ENCODE measurements at places on chromosomes 16 and 17. TPM values are rescaled to one million over a fixed set of nuclear protein-coding genes. Genes with fewer than 3 reads are reported as not detected.
A peak's percentile ranks its signal among the peaks of the same experiment; 100 is the strongest.

DNA sequence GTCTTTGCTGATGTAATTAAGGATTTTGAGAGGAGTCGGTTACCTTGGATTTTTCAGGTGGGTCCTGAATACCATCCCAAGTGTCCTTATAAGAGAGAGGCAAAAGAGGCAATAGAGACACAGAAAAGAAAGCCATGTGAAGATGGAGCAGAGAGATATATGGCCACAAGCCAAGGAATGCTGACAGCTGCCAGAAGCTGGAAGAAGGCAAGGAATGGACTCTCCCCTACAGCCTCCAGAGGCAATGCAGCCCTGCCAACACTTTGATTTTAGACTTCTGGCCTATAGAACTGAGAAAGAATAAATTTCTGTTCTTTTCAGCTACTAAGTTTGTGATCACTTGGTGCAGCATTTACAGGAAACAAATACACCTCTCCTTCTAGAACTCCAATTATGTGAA is 8.2 kb upstream of the RNFT1 start:
- DNase-seq = peak; percentile 3

The MYH2 gene
- total RNA-seq = 0.65 TPM

DNA sequence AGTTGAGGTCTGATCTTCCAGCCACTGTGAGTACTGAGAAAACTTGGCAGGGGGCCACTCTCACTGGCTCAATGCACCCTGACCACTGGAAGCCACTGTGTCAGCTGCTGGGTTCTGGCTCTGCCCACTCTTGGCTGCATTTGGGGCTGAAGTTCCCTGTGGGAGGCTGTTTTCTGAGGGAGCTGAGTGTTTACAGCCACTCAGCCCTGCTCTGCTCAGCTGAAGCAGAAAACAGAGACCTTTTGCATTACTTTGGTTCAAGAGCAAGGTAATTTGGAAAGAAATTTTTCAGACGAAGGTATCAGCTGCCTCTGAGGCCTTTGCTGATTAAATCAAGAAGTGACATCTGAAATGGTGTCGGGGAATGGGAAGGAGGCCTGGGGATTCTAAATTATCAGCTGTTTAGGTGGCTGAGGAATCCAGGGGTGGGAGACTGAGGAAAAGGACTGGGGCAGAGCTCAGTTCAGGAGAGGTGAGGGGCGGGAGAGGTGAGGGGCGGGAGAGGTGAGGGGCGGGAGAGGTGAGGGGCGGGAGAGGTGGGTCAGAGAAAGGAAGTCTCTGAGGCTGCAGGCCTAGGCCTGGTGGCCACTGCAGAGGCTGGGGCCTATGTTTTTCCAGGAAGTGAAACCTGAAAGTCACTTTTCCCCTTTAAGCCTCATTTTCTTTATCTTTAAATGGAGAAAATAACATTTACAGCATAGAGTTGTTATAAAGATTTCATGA is at the start of gene ACSM5:
ACSM5 (plus strand) TSS at position 137 of the 723 bp plus-strand sequence. CDS start 1,951 bp downstream, outside the sequence.
- DNase-seq = no peak

- DNase-seq = no peak
Measured at GRCh38 chr17:36063786-36064541, at the start of gene CCL18. Gene CCL18, plus strand, starts transcription at chr17:36064272. Its CDS starts 71 bp downstream, at chr17:36064343.

- peak; percentile 91 for DNase-seq
Measured at GRCh38 chr17:7836596-7837407, 2.8 kb downstream of the KDM6B start.

- no peak for DNase-seq
Measured at GRCh38 chr17:82412535-82413520, 5.3 kb upstream of the HEXD start.

GRCh38 chr16:27285676-27286196 is 17.2 kb upstream of the NSMCE1 start:
- peak; percentile 50 for DNase-seq

DNA sequence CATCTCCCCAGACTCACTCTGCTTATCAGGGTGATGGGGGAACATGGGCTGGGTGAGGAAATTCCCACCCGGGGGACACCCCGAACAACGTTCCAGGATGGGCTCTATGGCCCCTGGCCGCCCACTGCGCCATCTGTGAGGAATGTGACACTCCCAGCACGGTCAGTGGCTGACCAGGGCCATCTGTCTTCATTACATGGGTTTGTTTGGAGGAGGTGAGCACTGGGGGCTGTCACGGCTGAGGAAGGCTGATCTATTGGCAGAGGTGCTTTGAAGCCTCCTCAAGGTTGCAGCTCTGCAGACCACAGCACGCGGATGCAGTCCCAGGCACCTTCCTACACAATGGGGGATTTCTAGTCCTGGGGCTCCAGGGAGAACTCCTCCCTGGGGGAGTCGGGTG is 214.1 kb upstream of the FOXF1 start:
- no peak for DNase-seq

DNA sequence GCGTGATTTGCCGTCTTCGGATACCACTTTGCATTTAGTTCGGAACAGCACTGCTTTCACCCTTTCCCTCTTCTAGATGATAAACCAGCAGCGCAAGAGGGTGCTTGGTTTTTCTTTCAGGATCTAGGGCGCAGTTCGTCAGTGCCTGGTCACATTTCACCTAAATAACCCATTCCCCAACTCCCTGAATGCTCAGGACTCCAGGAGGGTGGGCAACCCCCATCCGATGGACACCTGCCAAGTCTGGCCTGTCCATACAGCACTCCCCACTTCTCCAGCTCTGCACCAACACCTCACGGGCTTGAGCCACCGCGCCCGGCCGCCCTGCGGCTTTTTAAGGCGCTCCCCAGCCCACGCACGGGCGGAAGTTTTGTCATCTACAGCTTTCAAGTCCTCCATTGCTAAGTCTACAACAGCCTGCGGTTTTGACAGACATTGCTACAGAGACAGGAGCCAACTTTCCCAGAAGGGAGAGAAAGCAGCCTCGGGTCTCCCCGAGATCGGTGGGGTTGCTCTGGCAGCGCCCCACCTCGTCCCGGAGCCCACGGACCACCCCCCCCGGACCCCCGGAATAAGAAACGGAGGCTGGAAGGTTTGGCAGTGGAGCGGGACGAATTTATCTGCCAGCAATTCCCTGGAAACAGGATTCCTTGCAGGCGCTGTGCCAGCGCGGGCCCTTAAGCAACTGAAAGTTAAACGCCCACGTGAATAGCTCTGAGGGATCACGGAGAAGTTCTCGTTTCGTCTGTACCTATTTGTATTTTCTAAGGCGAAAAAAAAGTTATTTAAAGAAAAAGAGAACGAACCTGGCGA is 38.6 kb upstream of the SLFN13 start:
- DNase-seq = peak; percentile 91

The GUCY2D gene
- total RNA-seq = 0.22 TPM

GRCh38 chr17:81685108-81685507 is 1.3 kb downstream of the HGS start:
- DNase-seq = peak; percentile 96

DNA sequence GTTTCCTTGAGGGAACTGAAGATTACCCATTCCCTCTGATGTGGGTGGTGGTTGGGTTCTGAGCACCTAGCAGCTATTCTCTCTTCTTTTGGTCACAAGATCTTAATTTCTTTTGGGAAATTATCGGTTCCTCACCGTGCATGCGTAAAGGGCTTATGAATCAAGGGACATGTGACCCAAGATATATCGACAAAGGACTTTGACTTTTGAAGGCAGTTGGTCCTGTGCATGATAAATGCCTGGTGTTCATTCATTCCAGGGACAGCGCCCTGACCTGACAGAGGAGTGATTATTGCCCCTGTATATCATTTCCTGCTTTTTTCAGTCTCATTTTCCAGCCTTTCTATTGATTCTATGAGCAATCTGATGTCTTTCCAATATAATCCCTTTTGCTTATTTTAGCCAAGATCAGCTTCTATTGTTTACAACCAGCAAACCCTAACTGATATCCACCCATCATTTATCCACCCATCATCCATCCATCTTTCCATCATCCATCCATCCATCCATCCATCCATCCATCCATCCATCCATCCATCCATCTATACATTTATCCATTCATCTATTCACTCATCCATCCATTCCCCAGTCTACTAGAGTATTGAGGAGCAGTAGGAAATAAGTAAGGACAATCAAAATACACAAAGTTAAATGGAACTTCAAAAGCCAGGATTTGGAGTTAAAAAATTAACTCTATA is 25.1 kb downstream of the ASIC2 start:
- no peak for DNase-seq

The ZFPM1 gene
- total RNA-seq = 0.25 TPM

DNA sequence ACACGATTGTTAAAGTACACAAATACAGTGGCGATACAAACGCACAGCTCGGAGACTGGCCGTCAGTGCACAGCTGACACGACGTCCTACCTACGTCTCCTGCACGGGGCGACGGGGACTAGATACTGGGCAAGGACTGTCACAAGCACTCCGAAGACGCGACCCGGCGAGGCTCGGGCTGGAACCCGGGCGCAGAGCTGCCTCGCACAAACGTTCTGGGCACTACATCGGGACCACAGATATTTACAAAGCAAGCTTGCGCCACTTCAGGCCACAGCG is 13.8 kb downstream of the SLC16A3 start:
- no peak for DNase-seq

The SEPTIN1 gene
- total RNA-seq = not detected

- peak; percentile 17 for DNase-seq
Measured at GRCh38 chr16:4765511-4766474, 1.2 kb downstream of the ZNF500 start.

DNA sequence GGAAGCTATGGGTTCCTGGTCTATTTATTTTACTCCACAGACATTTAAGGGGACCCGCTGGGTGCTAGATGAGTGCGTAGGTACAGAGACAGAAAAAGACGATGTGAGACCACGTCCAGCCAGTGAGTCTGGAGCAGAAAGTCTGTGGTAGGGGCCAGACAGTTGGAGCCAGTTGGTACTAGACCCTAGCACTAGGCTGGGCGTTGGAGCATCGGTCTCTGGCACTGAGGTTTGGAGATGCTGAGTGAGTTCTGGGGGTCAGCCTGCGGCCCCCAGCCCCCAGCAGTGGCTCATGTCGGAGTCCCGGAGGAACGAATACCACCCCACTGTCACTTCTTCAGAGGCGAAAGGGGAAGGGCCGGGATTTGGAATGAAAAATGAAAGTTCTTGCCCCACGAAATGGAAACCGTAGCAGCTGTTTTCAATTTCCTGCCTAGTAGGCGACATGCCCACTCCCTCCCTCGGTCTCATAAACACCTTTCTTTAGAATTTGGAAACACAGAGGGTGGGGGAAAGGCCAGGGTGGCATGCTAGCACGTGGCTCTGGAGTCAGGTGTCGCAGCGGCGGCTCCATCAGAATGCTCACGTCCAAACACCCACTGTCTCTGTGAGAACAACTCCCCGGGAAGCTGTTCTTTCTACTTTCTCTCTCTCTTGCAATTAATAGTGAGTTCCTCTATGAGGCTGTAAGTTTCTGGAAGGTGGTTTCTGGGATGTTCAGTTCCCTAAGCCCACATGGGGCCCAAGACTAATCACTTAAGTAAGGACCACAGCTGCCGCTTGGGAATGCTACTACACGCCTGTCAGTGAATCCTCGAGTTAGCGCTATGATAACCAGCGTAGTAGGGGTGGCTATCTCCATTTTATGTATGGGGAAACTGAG is 96.8 kb downstream of the IRF8 start:
- DNase-seq = no peak

- peak; percentile 62 for DNase-seq
Measured at GRCh38 chr17:2025220-2025621, at the start of gene RTN4RL1. Gene RTN4RL1, minus strand, starts transcription at chr17:2025334. Its CDS starts 469 bp downstream, at chr17:2024865.

The NPLOC4 gene
- 62.9 TPM for total RNA-seq

The KRT13 gene
- not detected for total RNA-seq

DNA sequence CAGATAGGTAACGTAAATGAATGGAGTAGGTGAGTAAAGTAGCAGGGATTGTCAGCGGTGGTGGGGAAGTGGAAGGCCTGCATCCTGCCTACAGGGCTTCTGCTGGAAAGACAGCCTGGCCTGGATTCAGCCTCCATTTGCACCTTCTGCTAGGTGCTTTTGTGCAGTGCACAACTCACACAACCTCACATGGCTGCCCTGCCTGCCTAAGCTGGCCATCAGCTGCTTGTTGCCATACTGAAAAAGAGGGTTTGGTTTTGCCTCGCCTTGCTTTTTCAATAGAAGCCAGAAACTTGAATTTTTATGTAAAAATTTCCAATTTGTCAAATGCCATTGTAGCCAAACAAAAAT is 36.3 kb downstream of the SOST start:
- DNase-seq = no peak

DNA sequence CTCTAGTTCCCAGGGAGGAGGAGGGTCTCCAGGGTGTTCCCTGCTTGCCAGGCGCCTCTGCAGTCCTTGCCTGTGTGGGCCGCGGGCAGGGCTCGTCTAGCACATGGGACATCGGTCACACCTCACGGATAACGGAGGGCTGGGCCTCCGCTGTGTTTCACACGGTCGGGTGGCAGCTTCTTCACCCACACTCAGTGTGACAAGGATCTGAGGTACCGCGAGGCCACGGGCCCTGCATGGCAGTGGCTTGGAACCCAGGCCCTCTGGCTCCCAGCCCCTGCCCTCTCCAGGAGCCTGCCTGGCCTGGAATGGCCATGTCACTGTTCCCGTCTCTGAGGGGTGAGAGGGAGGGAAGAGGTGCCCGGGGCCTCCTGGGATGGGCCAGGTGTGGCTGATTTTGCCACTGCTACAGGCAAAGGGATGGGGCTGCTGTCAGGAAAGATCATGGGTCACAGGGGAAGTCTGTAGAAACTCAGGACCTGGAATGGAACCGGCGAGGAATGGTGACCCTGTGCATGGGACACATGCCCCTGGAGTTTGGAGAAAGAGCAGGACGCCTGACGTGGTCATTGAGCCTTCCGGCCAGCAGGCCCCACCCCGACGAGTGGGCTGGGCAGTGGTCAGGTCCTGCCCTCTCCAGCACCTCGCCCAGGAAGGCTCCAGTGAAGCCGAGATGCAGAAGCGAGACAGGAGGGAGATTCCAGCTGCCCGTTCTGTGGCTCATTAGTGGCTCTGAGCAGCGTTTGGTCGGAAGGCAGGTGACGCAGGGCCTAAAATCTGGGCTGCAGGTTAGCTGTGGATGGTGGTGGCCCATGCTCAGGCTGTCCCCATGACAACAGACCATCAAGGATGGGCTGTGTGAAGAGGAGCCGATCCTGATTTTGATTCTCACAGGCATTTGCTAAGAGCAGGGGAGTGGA is 76.5 kb upstream of the GSE1 start:
- no peak for DNase-seq

GRCh38 chr17:57875290-57876022 is 25.6 kb upstream of the MRPS23 start:
- DNase-seq = peak; percentile 98

- DNase-seq = no peak
Measured at GRCh38 chr16:46746821-46747776, 1.0 kb downstream of the MYLK3 start.

GRCh38 chr17:61307905-61308886 is 91.4 kb upstream of the TBX2 start:
- peak; percentile 98 for DNase-seq

DNA sequence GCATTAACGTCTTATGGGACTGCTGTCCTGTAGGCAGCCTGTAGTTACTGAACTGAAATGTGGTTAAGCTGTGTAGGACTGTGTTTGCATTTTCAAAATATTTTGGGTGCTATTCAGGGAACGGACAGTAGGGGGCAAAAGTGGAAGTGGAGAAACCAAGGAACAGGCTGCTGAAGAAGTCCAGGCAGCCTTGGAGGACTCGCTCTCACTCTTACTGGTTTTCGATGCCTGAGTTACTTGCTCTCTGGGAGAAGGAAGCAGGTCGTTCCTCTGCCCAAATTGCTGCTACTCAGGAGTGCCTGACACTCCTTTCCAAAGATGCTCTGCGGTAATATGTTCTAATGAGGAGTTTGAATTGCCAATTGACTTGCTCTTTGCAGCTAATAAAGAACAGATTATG is 64.5 kb upstream of the RBFOX1 start:
- DNase-seq = peak; percentile 24

The MYH3 gene
- total RNA-seq = 1.1 TPM

Data from GM23248 (cell line).